Effector memory CD4-positive, alpha-beta T cell (primary cell): ENCODE measurements at places on chromosomes 2 and 18.

DNA sequence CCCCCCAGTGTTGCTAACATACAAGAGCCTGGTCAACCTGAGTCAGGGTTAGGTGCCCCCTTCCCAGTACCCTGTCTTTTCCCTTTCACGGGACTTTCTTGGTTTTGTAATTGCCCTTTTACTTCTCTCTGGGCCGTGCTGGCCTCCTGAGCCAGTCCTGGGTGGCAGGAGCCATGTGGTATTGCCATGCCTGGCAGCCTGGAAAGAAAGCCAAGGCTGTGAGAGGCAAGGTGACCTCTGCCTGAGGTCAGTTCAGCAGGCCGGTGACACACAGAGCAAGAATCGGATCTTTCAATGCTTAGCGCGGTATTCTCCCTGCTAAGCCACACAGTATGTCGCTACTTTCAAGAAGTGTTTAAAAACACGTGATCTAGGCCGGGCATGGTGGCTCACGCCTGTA is 52.3 kb downstream of the C18orf63 start:
- DNase-seq = no peak

- no peak for DNase-seq
These were observed 40.4 kb downstream of the SH3BP4 start for GRCh38 chr2:234992196-234992595.

GRCh38 chr18:54679318-54680149 is 88.5 kb downstream of the DYNAP start:
- DNase-seq = no peak

DNA sequence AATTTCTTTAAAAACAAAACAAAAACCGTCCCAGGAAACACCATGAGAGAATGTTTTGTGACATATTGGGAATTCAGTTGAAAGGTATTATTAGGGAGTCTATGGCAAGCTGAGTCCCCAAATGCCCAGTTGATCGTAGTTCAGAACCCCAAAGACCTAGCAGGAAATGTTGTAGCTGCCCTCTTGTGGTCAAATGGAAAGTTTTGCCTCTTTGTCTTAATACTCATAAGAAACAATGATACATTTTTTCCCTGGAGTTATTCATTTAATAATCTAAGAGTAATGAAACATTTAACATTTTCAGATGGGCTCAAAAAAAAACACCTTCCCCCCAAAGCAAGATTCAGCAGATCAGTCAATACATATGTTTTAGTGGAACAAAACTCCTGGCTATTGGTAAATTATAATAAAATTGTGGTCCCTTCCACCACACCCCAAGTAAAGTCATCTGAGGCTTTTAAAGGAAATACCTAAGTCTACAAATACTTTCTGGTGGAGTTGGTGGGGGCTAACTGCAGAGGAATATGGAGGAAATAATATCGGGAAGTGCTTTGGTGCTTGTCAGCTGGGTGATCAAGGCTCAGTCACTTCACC is 37.8 kb upstream of the EFEMP1 start:
- DNase-seq = no peak

DNA sequence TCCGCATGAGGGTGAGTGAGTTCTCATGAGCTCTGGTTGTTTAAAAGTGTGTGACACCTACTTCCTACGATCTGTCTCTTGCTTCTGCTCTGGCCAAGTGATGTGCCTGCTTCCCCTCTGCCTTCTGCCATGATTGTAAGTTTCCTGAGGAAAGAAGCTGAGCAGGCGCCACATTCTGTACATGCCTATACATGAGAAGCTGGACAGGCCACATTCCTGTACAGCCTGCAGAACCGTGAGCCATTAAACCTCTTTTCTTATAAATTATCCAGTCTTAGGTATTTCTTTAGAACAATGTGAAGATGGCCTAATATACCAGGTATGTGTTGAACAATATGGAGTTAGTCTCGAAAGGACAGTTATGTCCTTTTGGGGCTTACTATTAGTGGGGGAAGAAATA is 281.0 kb downstream of the ALK start:
- no peak for DNase-seq

- no peak for DNase-seq
These were observed 193.2 kb upstream of the TWIST2 start for GRCh38 chr2:238654479-238655197.

DNA sequence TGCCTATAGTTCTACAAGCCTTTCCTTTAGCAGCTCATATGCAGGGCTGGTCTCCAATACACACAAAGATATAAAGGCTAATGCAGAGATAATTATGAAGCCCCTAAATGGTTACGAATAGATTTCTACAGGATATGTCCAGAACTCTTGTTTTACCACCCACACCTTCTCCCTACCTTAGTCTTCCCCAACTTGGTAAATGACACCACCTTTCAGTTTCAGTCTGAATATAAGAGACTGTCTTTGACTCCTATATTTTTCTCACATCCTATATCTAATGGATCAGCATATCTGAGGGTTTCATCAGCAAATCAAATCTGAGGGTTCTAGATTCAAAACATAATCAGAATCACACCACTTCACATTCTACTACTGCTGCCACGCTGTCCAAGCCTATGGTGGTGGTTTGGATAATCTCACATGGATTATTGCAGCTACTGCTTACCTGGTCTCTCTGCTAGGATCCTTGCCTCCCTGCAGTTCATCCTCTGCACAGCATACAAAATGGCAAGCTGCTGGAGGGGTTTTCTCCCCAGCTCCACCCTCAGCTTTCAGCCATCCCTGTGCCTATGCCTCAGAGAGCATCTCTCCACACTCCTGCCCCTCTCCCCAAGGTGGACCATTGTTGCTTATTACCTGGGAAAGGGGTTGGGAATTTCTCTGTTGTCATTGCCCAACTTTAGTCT is 178.0 kb upstream of the SPOPL start:
- DNase-seq = no peak

GRCh38 chr2:56148825-56149224 is 35.0 kb upstream of the CCDC85A start:
- no peak for DNase-seq

DNA sequence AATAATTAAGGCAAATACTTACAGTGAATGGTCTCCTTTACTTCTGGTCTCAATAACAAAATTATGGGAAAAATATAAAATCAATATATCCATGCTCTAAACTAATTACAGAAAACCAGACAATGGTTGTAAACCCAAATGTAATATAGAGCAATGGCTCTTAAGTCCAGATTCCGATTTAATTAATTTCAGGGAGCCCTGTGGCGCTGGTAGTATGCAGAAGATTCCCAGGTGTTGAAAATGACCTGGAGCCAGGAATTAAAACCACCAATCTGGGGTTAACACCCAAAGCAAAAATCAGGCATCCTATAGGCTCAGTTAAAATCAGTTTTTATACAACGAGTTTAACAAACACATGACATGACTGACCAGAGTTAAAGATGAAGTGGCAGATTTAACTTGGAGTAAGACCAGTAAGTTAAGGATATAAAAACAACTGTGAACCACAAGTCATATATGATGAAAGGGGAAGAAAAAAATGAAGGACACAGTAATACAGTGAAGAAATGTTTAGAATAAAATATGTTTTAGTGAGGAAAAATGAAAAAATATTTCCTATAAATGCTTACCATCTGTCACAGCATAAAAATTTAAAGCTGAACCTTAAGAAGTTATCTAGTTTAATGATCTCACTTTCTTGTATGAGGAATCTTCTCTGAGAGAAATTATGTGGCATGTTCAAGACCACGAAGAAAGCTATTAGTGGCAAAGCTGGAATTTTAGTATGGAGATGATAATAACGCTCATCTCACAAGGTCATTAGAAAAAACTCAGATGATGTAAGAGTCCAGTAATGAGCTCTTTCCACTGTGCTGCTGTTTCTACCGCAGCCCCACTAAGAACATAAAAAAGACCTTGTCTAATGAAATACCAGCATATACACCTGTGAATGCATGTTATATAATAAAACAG is 45.8 kb upstream of the FLACC1 start:
- no peak for DNase-seq

DNA sequence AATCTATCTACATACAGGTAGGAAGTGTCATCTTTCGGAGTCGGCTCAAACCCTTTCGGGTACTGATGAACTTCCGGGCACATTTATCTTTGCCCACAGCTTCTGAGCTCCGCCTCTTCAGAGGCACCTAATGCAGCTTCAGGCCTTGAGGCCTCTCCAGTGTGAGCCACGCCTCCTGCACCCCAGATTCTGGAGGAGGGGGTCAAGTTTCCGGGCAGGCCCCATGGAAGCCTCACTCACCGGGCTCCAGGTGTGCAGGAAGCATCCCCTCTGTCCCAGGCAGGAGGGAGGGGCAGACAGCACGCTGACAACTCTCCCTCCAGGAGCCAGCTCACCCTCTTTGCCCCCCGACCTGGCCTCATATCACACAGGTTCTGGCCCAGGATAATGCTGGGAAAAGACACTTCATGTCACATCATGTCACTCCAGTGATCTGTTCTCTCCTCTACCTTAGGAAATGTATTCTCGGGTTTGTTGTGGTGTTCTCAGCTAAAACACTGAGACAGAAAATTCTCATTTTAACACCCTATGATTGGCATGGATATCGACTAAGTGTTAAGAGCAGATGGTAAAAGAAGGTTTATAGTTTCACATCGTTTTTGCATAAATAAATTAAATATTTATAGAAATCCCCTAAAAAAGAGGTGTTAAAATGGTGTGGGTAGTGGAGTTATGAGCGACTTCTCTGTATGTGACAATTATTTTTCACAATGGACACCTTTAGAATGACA is 46.2 kb upstream of the COPS8 start:
- DNase-seq = no peak

GRCh38 chr2:220696280-220696669 is 875.8 kb downstream of the EPHA4 start:
- DNase-seq = no peak

DNA sequence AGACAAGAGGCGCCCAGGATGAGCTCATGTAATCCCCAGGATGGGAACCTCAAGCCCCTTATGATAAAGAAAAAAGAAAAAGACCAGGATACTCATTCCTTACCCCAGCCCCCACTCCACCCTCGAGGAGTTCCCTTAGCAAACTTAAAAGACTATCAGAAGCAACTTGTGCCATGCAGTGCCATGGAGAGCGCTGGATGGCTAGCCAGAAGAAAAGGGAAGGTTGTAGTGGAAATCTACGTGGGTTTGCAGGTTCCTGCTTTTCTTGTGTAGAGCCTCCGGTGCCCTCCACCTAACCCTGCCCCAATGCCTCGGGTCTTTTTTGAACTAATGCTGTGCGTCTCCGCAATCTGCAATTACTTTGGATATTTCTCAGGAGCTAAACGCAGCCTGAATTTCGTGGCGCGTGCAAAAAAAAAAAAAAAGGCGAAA is 16.2 kb upstream of the BCL11A start:
- DNase-seq = no peak

GRCh38 chr2:12688091-12688490 is 28.6 kb upstream of the TRIB2 start:
- DNase-seq = no peak

DNA sequence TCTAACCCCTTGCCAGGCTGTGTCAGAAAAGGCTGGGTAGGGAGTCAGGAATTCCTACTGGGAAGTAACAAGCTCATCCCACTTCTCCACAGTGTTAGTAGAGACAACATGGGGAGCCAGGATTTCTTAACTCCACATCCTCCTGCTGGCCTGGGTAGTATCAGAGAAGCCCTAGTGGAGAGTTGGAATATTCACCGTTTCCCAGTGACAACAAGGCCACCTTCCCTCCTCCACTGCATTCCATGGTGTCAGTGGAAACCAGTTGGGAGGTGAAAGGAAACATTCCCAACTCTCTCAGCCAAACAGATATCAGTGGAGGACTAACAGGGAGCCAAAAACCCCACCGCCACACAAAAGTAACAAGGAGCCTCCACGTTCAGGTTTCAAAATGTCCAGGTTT is 41.2 kb downstream of the SRD5A2 start:
- no peak for DNase-seq

DNA sequence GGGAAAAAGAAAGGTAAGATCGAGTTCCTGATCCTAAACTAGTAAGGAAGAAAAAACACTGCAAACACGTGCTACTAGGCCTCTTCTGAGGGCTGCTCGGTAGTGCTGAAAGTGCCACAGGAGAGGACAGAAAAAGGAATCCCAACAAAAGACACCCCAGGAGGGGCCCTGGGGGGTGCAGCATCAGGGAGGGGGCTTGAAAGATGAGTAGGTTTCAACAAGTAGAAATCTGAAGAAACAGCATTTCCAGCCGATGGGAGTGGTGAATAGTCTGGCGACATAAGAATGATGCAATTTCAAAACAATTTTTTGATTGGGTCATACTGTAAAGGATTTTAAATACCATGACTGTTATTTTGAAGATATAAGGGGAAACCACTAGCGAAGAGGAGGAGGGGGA is 98.6 kb downstream of the NOL10 start:
- DNase-seq = no peak

- no peak for DNase-seq
These were observed 42.0 kb downstream of the CCDC148 start for GRCh38 chr2:158414538-158414937.

GRCh38 chr18:56538746-56539145 is 99.6 kb downstream of the TXNL1 start:
- DNase-seq = no peak

DNA sequence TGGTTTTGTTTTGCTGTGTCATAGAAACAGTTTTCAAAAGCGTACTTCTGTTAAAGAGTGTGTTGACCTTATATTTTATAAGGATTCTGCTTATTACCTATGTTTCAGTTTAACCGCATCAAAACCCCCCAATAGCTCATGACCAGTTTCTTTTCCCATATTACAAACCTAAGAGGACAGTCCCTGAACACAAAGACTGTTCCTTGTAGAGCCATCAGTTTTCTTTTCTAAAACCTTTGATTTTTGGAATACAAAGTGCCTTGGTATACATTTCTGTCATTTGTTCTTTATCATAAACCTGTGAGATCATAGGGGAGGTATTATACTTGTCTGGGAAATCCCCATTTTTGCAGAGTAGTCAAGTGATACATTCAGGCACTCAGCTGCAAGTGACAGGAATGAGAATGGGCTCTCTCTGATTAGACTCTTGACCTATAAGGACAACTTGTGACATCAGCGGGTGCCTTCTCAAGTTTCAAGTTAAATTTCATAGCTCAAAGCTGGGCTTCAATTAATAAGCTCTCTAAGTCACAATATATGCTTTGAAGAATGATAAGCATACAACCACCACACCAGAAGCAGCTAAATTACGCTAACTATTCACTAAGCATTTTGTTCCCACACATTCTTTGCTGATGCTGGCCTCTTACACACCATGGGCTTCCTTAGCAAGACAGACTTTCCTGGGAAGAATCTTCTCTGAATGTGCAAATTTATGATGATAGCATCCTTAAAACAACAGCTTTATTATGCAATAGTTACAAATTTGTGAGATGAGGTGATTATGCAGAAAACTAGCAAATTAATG is 97.5 kb upstream of the CD302 start:
- no peak for DNase-seq

DNA sequence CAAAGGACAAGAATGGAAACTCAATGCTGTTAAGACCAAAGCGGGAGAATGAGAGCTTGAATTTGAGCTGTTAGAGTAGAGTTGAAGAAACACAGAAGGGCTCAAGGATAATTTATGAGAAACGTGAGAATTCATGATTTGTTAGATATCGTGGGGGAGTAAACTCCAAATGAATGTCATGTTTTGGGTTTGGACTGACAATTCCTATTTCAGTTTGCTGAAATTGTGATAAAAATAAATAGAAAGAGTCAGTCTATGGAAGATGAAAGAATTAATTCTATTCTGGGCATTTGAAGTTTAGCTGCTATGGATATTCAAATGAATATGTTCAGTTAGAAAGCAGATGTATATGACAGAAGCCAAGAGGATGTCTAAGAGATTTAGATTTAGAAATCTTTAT is 723.4 kb upstream of the PIK3C3 start:
- DNase-seq = no peak
